ENCODE measurements at places on chromosomes 7 and 10.

DNA sequence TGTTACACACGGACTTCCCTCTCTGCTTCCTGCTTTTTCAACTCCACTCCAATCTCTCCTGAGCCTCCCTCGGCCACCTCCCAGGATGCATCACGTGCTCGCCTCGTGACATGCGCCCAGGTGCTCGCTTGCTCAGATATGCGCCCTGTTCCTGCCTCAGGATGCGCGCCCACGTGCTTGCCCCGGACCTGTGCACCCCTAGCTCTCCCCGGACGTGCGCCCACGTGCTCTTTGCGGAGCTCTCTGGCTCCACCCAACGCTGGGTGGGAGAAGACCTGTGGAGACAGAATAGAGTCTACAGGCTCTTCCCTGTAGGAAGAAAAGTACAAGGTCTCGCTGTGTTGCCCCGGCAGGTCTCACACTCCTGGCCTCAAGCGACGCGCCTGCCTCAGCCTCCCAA is 23.1 kb downstream of the PARD3 start:
- DNase-seq = no peak

GRCh38 chr7:69903410-69903809 is 305.1 kb downstream of the AUTS2 start:
- DNase-seq = no peak

DNA sequence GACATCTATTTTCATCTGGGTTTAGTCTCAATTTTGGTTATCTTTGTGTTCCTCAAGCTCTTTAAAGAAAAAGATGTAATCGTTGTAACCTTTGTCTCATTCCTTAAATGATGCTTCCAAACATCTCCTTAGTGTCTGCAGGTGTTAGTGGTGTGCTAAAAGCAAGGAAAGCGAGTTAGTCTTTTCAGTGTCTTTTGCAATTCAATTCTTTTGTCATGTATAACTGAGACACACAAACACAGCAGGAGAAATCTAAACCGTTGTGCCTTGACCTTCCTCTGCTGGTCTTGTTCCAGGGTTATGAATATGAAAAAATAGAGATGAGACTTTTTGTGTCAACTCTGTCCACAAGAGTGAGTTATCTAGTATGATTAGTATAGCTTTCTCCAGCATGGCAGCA is 40.7 kb downstream of the PIK3CG start:
- no peak for DNase-seq

DNA sequence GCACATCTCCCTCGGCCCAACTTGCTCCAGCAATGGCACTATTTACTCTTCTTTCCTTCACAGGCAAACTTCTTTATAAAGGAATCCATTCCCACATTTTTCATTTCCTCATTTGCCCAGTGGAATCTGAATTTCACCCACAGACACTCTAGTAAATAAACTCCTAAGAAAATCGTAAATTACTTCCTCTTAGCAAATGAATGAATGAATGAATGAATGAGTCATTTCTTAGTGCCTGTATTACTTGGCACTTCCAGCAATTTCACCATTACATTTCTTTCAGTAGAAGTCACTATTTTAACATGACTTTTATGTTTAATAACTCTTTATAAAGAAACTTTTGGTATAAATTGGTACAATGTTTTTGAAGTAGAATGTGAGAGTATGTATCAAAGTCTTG is 55.7 kb downstream of the DDC start:
- DNase-seq = no peak

DNA sequence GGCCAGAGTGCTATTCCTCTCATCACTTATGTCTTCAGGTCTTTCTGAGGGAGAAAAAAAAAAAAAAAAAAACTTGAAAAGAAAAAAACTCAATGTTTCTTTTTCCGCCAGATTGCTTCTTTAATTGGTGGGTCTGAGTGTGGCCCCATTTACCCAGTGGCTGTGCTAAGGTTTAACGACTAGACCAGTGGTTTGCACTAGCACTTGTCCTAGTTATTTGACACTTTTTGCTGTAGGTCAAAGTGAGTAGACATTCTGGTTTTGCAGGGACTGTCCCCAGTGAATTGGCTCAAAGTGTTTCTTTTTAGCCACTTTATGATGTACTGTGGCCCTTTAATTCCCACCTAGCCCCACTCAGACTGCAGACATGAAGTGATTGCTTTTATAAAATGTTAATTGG is 273.3 kb downstream of the PTEN start:
- DNase-seq = no peak

- DNase-seq = no peak
Measured at GRCh38 chr7:33802600-33802999, 102.7 kb upstream of the BMPER start.

Measured in naive thymus-derived CD8-positive, alpha-beta T cell (primary cell).